NCI-H1417 (cell line): ENCODE measurements at places on chromosomes 1 and 21.

- DNase-seq, result no peak
Measured at GRCh38 chr1:155086856-155087535, 8.4 kb downstream of the EFNA3 start.

DNA sequence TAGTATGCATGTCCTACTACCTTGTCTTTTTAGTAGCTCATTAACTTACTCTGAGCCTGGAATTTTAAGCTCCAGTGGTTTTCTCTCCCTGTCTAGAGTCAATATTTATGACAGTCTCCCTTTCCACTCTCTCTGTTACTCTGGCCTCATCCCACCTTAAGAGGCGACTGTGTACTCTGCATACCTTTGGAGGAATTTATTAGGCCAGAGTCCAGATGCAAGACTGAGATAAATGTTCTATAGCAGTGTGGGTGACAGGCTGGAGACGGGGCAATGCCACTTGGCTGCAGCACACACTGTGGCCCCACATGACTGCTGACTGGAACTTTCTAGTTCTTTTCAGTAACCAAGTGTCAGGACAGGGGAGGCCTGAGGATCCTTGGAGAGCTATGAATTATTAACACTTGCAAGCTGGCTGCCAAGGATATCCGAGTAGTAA, 4.1 kb upstream of the PDZK1 start:
- DNase-seq, result no peak

DNA sequence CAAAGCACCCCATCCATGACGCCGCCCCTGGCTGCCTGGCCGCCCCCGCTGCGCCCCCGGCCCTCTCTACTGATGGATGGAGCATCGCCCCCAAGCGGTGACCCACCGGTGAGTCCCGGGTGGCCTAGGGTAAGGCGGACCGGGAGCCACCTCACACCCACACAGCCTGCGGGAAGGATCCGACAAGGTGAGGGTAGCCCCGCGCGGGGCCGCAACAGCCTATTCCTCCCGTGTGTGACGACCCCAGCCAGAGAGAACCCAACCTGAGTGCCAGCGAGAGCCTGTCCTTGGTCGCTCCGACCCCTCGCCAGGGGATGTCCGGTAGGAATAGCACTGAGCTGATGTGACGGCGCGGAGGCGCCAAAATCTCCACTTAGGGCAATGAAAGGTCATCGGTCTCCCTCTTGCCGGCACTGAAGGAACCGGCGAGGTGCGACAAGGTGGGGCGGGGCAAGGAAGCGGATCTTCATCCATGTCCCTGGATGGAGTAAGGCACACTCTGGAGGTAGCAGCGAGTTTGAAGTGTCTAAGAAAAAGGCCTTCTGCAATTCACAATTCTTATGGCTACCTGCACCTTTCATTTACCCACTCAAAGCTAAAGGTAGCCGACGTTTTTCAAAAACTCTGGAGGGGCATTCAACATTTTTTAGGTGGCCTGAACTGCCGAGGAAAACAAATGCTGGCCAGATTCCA, 19.7 kb upstream of the CHIA start:
- DNase-seq, result no peak

DNA sequence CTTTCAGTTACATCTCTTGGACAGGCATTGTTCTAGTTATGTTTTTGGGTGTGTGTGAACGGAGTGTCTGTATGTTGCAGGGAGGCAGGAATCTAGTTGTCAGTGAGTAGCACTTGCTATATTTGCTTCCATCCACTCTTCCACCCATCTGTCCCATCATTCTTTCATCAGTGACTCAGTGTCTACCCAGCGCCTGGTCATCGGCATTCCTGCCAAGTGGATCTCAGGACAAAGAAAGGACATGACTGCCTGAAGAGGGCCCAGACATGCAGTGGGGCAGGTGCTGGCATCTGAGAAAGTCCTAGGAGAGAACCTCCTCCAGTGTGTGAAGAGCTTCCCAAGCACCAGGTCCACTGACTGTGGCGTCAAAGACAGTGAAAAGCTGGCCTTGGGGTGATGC, 27.3 kb upstream of the MAGOH start:
- DNase-seq, result no peak

- DNase-seq, result no peak
Measured at GRCh38 chr1:192522673-192523072, 52.9 kb upstream of the RGS1 start.

- DNase-seq, result no peak
Measured at GRCh38 chr1:153470707-153471106, 10.3 kb upstream of the S100A7 start.

DNA sequence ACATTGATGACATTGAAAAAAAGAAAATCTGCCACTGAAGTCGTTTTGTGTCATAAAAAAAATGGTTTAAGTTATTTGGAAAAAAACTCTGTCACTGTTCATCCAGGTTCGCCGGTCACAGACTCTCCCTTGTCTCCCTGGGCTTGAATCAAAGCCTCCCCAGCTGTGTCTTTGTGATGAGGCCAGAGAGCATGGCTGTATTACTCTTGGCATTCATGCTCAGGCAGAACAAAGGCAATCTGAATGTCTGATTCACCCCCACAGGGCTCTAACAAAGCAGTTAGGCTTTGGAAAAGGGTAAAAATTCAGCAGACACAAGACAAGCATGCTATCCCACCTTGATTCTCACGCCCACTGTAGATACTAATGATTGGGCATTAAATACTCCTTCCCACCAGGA, 304.3 kb upstream of the PLD5 start:
- DNase-seq, result no peak

GRCh38 chr1:206723805-206724472, 39.2 kb downstream of the MAPKAPK2 start:
- DNase-seq, result no peak

- DNase-seq, result no peak
Measured at GRCh38 chr1:112614460-112615065, 4.4 kb downstream of the ST7L start.

GRCh38 chr1:98086156-98086555, 165.3 kb upstream of the DPYD start:
- DNase-seq, result no peak

DNA sequence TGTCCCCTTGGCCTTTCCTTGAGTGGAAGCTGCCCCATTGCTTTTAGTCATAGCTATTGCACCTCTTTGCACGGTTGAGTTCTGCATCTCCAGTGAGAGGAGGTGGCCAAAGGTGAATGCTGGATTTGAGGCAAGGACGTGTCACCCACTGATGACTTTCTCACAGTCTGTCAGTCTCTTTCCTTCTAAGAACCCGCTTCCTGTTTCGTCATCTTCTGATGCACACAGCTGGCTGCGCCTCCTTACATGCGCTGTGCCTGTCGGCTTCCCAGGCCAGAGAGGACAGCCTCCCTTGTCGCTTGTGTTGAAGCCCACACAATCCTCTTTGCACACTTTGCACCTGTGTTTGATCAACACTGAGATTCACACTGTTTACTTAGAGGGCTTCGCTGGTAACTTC, 41.8 kb upstream of the PWP2 start:
- DNase-seq, result no peak

GRCh38 chr1:226618380-226618779, 69.8 kb downstream of the STUM start:
- DNase-seq, result no peak

GRCh38 chr1:78143152-78143551, 97.4 kb downstream of the GIPC2 start:
- DNase-seq, result no peak

DNA sequence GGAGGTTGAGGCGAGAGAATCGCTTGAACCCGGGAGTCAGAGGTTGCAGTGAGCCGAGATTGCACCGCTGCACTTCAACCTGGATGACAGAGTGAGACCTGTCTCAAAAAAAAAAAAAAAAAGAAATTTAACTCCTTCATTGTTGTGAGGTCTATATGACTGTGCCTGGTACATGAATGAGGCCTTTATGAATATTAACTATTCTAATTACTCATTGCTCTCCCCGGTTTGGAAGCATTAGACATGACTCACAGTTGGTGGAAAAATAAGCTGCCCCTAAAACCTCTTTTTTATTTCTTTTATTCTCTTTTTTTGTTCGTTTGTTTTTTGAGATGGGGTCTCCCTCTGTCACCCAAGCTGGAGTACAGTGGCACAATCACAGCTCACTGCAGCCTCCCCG, 3.3 kb downstream of the NPPB start:
- DNase-seq, result no peak
